ENCODE measurements at places on chromosomes 12 and 14.

GRCh38 chr14:50998612-50999011 lies 54.3 kb upstream of the PYGL start:
- no peak for DNase-seq

DNA sequence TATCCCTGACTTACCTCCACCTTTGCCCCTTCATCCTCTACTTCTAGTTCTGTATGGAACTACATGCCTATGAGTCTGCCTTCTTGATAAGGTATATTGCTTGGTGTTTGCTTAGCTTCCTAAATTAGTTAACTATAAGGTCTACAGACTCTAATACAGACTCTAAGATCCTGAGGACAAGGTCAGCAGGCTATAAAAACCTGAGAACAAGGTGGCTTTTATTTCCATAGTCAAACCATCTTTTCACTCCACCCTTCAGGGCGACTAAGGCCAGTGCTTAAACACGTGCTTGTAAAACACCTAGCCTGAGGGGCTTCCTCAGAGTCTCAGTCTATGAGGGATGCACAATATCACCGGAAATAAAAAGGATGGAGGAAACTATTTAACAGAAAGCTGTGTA lies 36.1 kb upstream of the COL2A1 start:
- no peak for DNase-seq

DNA sequence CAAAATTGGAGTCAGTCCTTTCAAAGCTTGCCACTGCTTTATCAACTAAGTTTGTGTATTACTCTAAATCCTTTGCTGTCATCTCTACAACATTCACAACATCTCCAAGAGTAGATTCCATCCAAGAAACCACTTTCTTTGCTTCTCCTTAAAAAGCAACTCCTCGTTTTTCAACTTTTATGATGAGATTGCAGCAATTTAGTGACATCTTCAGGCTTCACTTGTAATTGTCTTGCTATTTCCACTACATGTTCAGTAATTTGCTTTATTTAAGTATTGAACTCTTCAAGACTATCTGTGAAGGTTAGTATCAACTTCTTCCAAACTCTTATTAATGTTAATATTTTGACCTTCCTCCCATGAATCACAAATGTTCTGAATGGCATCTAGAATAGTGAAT lies 747.9 kb downstream of the TMTC2 start:
- no peak for DNase-seq

- no peak for DNase-seq
Observed at GRCh38 chr14:96442355-96442754, 50.4 kb downstream of the AK7 start.

DNA sequence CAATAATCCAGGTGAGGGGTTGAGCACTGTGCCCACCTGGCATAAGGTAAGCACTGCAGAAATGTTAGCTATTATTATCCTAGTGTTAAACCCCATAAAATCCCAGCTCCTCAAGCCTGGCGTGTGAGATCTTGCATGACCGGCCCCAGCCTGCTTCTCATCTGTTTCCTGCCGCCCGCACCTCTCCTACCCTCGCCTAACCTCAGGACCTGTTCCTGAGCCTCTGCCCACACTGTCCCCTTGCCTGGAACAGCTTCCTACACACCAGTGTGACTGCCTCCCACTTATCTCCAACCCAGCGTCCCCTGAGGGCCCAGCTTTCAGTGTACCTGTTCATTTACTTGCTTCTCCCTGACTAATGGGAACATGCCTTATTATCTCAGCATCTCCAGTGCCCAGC lies 24.7 kb downstream of the ISCA2 start:
- DNase-seq: no peak

GRCh38 chr14:29028973-29029582 lies 262.5 kb downstream of the FOXG1 start:
- DNase-seq: peak; percentile 13

- peak; percentile 21 for DNase-seq
Observed at GRCh38 chr12:24839268-24839791, 109.6 kb downstream of the BCAT1 start.

DNA sequence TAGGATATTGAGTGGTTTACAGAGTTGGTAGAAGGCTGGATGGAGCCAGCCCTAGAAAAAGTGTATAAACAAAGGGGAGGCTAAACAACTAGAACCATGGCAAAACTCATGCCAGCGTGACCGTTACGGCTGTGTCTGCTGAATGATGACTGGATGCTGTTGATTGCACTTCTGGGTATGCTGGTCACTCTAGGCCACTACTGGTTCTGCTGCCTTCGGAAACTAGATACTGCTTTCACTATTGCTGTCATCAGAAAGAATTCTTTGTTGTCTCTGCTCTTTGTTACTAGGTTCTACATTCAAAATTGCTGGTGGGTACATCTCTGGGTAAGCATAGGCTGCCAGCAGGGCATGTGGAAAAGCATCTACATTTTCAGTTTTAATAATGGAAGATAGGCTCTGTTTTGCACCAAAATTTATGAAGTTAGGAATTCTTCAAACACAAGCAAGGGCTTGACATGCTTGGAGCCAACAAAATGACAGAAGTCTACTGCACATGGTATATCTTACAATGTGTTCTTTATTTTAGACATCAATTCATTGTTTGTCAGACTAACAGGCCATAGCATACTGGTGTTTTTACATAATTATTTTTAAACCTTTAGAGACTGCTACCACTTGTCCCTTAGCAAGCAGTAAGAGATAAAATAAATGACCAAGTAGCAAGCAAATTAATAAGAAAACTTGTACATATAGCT lies 15.4 kb downstream of the MON2 start:
- peak; percentile 35 for DNase-seq

- no peak for DNase-seq
Observed at GRCh38 chr14:103190741-103191140, 67.5 kb downstream of the TNFAIP2 start.

DNA sequence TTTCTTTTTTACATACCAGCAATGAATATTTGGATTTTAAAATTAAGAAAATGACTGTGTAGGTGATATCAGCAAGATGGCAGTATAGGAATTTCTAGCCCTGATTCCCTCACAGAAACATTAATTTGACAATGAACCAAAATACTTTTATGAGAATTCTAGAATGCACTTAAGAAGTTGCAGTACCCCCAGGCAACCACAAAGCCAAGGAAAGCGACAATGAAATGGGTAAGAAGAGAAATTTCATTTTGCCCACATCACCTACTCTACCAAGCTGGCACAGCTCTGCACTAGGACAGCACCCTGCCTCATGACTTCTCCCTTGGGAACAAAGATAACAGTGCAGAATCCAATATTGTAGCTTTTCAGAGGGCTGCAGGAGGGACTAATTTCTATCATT lies 6.6 kb downstream of the OR9K2 start:
- no peak for DNase-seq

DNA sequence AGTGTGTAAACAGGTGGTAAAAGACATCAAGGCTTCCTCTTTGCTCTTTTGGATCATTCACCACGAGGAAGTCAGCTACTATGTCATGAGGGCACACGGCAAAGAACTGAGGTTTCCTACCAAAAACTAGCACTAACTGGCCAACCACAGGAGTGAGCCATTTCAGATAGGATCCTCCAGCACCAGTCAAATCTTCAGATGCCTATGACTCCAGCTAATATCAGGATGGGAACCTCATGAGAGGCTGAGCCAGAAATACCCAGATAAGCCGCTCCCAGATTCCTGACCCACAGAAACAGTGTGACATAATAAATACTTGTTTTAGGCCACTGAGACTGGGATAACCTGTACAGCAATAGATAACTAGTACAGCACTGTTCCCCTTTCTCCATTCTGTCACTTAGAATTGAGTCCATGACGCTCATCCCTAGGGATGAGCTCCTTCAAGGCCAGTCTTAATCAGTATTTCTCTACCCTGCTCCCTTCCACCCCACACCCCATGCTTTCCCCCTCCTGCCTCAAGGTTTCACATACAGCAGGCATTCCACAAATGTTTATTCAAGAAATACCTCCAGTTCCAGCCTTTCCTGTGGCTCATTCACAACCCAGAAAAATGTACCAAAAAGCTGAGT lies 68.4 kb downstream of the PPM1H start:
- peak; percentile 40 for DNase-seq

- no peak for DNase-seq
Observed at GRCh38 chr14:30874999-30875787, 834 bp downstream of the COCH start.

DNA sequence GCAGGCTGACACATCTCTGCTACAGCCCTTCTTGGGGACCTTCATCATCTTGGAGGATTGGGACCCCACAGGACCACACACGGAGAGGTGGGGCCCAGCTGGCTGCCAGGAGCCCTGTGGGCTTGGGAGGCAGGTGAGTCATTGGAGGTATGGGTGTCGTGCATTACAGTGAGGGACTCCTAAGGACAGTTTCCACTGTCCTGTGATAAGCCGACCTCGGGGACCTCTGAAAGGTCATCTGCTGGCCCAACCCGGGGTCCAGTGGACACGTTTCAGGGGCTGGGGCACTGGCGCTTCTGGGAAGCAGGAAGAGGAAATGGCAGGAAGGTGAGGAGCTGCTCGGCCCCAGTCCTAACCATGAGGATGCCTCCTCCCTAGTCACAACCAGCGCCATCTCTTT lies 238.0 kb downstream of the BCL11B start:
- no peak for DNase-seq

- DNase-seq: peak; percentile 79
Observed at GRCh38 chr14:52840877-52841276, 49.5 kb upstream of the GNPNAT1 start.

DNA sequence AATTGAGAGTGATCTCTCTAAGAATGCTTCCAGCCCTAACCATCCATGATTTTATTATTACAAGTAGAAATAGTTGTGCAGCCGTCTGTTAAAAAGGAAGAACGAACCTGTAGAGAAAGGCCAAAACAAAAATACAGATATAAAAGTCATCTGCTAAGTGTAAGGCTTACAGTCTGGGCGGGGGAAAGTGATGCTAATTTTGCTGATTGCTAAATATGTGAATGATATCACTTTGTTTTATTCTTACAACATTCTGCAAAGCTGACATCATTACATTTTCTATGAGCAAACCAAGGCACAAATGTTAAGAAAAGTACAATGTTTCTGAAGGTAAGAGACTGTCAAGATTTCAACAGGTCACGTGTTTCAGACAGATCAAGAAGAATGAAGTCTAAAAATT lies 101.5 kb upstream of the RAP1B start:
- no peak for DNase-seq

DNA sequence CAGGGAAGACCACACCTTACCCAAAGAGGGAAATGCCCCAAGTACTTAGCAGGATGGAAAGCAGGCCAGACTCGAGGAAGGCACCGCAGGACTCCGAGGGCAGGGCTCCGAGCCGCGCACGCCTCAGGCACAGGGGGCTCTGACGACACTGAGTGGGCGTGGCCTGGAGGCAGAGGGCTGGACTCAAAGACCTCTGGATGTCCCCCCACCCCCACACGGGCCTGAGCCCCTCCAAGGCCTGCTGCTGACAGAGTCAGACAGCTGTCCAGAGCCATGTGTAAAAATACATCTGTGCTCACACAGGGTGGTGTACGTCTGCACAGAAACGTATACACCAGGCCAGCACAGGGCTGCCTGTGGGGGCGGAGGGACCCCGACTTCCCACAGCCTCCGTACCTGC lies 1.4 kb downstream of the AKT1 start:
- DNase-seq: peak; percentile 62

GRCh38 chr14:92121207-92121669 lies 268 bp downstream of the NDUFB1 start:
- DNase-seq: peak; percentile 20

GRCh38 chr14:80957613-80958012 lies 2.2 kb downstream of the TSHR start:
- no peak for DNase-seq

- no peak for DNase-seq
Observed at GRCh38 chr12:124725597-124726237, 137.9 kb downstream of the SCARB1 start.

DNA sequence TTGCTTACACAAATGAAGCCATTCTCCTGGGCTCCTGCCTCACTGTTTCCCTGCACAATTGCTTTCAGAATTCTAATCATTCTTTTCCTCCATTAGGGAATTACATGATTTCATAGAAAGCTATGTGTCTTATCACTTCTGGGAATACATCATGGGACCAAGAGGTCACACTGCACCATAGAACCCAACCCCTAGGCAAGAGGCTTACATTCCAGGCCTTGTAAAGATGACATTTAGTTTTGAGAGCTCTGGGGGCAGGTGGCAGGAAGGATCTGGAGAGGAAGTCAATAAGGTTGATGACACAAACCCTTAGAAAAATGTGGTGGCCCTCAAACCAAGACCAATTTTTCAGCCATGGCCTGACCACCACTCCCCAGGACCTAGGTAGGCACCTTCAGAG lies 57.1 kb downstream of the NUAK1 start:
- DNase-seq: no peak

GRCh38 chr12:53056296-53056695 lies 6.4 kb downstream of the TNS2 start:
- no peak for DNase-seq

- DNase-seq: no peak
Observed at GRCh38 chr12:132236129-132236929, 92.1 kb downstream of the NOC4L start.

- no peak for DNase-seq
Observed at GRCh38 chr14:60974090-60974651, 6.7 kb downstream of the TRMT5 start.

GRCh38 chr14:72000907-72001306 lies 68.7 kb downstream of the RGS6 start:
- no peak for DNase-seq

GRCh38 chr12:96906498-96906848 lies 584 bp upstream of the NEDD1 start:
- DNase-seq: no peak

DNA sequence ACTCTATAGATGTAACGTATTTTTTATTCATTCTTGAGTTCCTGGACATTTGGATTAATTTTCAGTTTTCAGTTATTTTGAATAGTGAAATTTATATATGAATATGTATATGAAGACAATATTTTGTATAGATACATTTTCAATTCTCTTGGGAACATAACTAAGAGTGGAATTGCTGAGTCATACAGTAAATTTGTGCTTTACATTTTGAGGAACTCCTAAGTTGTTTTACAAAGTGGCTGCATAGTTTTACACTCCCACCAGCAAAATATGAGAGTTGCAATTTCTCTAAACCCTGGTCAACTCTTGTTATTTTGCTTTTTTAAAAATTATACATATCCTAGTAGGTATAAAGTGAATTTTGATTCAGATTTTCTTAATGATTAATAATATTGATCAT lies 1838.6 kb upstream of the SEL1L start:
- DNase-seq: no peak

DNA sequence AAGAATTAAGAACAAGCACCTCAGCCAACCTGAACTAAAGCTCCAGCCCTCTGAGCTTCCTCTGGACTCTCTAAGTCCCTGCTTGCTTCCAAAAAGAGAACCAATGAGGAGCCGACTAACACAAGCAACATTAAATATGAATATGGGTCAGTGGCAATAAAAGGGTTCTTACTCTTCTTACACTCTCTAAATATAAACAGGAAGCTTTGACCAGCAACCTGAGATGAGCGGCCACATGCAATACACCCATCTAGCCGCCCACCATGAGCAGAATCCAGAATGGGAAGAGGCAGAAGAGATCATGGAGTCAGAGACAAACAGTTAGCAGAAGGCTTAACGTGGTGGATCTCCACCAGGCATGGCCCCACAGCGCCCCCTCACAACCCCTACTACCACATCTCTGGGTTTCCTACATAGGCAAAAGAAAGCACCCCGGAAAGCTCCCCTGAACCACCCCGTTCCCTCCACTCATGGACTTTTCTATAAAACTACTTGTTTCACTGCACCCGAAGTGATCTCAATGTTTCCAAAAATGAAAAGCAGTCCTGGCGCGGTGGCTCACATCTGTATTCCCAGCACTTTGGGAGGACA lies 59.4 kb downstream of the TTC7B start:
- no peak for DNase-seq

Data from fibroblast of gingiva (primary cell).